ENCODE measurements at places on chromosomes 6 and 20.

DNA sequence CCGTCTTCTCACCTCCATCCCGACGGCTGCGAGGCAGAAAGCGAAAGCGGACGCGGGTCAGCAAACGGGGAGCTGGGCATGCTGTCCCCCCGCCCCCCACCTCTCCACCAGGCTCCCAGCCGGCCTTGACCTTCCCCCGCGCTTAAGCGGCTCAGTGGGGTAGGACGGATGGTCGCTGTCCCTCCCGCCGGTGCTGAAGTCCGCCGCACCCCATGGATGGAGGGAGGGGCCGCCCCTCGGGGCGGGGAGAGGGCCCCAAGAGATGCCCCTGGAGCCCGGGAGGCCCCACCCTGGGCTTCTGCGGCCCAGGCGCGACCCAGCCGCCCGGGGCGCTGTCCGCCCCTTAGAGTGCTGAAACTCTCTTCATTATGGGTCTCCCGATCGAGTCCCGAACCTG is at the start of gene KCNB1:
Gene KCNB1, minus strand, starts transcription at position 48 of the 397 bp plus-strand sequence. CDS start 188 bp downstream, outside the sequence.
- peak; percentile 46 for ATAC-seq

DNA sequence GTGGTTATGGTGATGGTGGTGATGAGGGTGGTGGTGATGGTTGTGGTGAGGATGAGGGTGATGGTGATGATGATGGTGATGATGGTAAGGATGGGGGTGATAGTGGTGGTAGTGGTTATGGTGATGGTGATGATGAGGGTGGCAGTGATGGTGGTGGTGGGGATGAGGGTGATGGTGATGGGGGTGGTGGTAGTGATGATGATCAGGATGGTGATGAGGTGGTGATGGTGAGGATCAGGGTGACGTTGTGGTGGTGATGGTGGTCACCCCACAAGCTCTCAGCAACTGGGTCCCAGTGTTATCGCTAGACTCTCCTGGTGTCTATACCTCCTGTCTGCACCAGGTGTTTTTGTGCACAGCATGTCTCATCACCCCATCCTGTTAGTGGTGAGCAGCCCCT is 85.0 kb downstream of the TMEM242 start:
- ATAC-seq: no peak

GRCh38 chr20:51046021-51046985 is 23.4 kb upstream of the KCNG1 start:
- ATAC-seq: no peak

GRCh38 chr6:53945765-53946407 is 151.1 kb downstream of the LRRC1 start:
- ATAC-seq: no peak

GRCh38 chr6:155186052-155186658 is 77.7 kb upstream of the CLDN20 start:
- no peak for ATAC-seq

GRCh38 chr20:62220666-62221568 is 839 bp upstream of the HRH3 start:
- ATAC-seq: peak; percentile 11

- ATAC-seq: peak; percentile 46
These were observed 172.1 kb downstream of the CDKAL1 start for GRCh38 chr6:20706238-20706938.

DNA sequence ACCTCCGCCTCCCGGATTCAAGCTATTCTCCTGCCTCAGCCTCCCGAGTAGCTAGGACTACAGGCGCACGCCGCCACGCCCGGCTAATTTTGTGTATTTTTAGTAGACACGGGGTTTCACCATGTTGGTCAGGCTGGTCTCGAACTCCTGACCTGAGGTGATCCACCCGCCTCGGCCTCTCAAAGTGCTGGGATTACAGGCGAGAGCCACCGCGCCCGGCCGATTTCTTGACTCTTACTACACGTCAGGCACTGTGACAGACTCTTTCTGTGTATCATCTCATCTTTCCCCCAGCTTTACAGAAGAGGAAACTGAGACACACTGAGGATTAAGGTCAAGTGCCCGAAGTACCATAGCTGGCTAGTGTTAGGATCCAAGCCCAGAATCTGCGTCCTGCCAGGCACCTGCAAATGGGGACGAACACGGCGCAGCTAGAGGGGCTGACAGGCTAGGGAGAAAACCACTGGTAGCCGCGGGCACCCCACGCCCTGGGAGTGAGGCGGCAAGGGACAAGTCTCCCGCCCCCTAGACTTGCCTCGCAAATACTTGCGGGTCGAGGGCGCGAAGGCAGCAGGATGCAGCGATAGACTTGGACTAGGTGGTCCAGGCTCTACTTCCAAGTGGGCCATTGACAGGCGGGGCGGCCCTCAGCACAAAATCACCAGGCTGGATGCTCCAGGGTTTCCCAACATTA is 1.1 kb upstream of the TAF8 start:
- ATAC-seq: no peak

DNA sequence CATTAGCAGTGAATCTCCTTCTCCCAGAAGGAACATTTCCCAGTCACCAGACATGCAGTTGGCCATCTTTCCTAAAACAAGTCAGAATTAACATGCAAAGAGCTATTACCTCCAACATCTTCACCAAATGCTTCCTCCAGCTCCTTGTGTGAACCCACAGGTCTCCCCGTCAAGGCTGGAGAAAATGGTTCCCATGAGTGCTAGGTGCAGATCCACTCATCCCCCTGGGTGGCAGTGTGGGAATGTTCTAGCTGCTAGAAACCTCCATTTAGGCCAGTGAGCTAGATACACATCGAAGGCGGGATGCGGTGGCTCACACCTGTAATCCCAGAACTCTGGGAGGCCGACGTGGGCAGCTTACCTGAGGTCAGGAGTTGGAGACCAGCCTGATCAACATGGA is 603.9 kb upstream of the SLC35B3 start:
- ATAC-seq: no peak

GRCh38 chr20:44020406-44021148 is 105.9 kb downstream of the TOX2 start:
- no peak for ATAC-seq

DNA sequence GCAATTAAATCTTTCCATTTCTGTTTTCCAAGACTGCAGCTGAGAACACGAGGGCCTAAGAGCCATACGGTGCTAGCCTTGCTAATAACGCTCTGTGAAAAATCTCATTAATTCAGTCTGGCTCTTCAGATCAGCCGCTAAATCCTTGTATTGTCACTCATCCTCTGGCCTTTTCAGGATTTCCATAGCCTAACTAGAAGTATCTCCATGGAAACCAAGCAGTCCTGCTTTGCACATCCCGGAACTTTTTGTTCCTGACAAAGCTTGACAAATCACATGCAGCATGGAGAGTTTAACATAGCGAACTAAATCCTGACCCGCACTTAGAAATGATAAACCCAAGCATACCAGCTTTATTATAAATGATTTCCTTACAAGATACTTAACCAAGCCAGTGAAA is 383.7 kb downstream of the CD83 start:
- ATAC-seq: no peak

- no peak for ATAC-seq
These were observed 55.4 kb upstream of the TULP4 start for GRCh38 chr6:158256746-158257424.

DNA sequence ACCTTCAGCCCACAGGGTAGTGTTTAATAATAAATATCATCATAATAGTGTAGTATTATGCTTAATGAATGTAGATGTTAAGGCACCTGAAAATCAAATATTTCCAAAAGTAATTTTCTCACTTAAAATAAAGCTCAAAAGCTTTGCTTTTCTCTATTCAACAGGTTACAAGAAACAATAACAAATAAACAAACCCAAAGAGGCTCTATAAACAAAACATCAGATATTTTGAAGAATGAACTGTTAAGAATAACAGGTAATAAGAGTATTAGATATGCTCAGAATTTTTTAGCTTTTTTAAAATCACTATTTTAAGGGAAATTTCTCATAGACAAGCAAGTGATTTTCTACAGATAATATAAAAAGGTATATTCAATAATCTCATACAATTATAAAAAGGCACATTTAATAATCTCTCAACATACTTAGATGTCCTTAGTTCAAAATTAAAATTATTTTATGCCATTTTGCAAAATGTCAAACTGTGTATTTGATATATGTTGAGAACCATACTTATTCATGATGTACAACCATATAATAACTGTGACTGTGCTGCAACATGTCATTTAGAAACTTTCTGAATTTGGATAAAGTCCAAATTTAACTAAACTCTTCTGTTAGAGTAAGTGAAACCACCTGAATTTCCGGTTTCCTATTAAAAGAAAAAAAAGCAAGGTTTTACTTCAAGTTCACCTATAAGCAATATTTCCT is 35.8 kb downstream of the PHIP start:
- ATAC-seq: no peak

GRCh38 chr6:166259296-166259977 is 48.8 kb downstream of the PRR18 start:
- ATAC-seq: peak; percentile 30

DNA sequence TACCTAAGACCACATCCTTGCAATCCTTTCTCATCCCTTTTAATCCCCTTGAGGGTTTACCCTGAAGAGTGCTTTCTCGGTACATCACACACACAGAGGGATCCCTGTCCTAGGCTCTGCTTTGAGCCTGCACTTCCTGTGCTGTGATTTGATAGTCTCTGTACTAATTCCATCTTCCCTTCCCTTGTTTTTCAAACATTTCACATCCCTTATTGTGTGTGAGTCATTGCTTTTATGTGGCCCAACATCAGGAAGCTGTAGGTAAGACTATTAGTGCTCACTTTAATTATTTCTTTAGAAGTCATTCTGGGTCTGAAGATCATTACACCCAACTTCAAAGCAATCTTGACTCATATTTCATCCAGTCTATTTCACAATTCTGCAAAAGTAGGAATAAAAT is 57.2 kb upstream of the ANKEF1 start:
- ATAC-seq: no peak

DNA sequence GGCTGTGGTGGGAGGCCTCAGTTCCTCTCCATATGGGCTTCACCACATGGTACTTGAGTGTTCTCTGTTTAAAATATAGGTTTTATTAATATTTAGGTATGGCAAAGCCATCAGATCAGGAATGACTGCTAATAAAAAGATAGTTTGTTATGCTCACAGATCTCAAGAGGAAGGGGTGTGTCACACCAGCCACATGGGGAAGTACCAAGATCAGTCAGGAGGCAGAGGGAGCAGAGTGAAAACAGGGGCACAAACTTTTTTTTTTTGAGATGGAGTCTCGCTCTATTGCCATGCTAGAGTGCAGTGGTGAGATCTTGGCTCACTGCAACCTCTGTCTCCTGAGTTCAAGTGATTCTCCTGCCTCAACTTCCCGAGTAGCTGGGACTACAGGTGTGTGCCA is 92.1 kb upstream of the GCM1 start:
- no peak for ATAC-seq

All from motor neuron (in vitro differentiated cells).